Stimulated activated effector memory CD8-positive, alpha-beta T cell treated with anti-CD3 and anti-CD28 coated beads, Interleukin-12 subunit alpha, Interleukin-12 subunit beta, amount 100 ng/mL, for 72 hours (primary cell): ENCODE measurements at places on chromosomes 16 and 17.
A peak's percentile ranks its signal among the peaks of the same experiment; 100 is the strongest.

- DNase-seq = no peak
These were observed 247.0 kb upstream of the MAF start for GRCh38 chr16:79847569-79847968.

DNA sequence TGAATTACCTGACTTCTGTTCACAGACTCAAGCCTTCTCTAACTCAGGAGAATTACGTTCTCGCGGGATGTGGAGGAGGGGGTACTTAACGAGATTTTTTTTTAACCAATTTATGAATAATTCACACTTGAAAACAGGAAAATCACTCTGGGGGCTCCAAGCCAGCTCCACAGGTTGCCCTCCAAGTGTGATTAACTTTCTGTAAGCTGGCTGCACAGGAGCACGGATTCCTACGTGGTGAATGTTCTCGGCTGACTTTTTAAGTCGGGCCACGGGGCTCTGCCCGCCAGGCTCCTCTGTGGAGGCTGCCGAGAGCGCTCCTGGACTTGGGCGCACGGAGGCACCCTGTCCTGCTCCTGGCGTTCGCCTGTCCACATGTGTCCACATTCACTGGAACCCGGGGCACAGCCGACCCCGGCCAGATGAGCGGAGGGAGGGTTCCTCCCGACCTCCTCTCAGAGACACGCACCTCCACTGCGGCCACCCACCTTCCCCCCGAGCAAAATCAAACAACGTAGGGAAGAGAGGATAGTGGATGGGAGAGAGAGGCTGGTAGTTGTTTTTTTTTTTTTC lies 147.1 kb upstream of the CHMP6 start:
- no peak for DNase-seq

DNA sequence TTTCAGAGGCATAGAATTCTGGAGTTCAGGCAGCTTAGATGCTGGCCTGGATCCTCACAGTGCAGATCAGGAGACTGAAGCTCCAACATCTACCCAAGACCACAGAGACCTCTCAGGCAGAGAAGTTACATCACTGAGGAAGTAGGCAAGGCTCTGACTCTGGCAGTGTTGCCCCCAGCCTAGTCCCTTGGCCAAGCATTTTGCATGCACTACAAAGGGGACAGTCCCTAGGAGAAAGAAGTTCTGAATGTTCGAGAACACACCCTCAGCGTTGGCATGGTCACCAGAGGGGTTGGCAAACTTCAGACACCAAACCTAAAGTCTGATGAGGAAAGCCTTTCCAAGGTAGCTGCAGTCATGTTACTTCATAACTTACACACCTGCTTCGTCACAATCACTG lies 2.5 kb downstream of the RANBP10 start:
- no peak for DNase-seq

DNA sequence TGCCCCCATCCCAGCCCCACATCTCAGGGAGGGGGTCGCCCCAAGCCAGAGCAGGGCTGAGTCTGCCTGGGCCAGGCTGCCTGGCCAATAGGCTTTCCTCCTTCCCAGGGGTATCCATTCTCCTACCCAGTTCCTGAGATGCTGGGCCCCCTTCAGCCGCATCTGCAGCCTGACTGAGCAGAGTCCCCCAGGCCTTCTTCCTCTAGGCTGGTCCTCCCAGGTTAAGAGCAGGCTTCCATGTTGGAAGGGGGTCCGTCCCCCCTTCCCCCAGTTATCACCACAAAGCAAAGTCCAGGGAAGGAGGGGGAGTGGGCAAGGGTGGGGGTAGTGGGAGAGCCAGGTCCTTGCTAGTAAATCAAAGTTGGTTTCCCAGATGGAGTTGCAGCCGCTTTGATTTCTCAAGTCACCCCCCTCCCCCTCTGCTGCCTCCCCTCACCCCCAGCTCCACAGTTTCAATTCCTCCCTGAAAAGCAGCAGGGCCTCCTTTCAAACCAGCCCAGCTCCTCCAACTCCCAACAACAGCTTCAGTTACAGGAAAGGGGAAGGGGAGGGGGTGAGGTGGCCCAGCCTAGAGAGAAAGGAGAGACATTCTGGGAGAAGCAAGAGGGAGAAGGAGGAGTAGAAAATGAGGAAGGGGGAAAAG lies 9.5 kb upstream of the FZD2 start:
- DNase-seq = no peak

DNA sequence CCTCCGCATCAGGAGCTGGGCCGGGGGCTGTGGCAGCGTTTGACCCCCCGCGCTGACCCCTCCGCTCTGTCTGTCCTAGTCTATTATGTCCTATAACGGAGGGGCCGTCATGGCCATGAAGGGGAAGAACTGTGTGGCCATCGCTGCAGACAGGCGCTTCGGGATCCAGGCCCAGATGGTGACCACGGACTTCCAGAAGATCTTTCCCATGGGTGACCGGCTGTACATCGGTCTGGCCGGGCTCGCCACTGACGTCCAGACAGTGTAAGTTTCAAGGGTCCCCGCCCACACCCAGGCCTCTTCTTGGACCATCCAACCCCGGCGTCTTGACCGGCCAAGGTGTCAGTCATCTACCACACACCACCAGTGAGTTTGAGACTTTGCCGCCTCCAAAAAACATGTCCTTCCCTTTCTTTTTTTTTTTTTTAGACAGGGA lies 548 bp downstream of the PSMB3 start:
- no peak for DNase-seq

GRCh38 chr17:55144518-55144917 lies 120.2 kb upstream of the HLF start:
- DNase-seq = no peak

DNA sequence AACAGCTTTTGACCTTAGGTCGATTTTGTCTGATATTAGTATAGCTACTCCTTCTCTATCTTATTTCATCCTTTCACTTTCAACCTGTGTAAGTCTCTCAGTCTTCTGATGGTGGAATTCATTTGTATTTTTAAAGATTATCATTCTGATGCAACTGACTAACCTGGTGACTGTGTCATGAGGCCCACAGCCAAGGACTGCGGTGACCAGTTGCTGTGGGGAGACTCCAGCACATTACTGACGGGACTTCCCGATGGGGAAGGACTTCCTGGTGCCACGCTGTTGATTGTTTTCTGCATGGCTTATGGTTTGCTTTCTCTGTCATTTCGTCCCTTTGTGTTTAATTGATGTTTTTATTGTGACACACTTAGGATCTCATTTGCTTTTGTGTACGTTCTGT lies 34.2 kb downstream of the RMI2 start:
- peak; percentile 30 for DNase-seq

GRCh38 chr16:711548-712320 lies 3.2 kb upstream of the METRN start:
- DNase-seq = peak; percentile 89

DNA sequence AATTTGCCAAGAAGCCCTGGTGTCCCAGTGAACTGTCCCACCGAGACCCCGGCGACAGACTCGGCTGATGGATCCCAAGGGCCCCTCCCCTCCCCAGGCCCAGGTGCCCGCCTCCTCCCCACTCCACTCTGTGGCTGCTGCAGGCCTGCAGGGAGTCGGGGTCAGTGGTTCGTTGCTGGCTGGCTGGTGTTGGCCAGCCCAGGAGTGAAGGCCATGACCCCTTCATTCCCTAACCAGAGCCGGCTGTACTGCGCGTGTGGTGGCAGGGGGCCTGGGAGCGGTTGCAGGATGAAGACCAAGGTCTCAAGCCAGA lies 9.2 kb upstream of the TBX2 start:
- no peak for DNase-seq

- DNase-seq = no peak
These were observed 6.9 kb upstream of the CHMP6 start for GRCh38 chr17:80984749-80985148.

DNA sequence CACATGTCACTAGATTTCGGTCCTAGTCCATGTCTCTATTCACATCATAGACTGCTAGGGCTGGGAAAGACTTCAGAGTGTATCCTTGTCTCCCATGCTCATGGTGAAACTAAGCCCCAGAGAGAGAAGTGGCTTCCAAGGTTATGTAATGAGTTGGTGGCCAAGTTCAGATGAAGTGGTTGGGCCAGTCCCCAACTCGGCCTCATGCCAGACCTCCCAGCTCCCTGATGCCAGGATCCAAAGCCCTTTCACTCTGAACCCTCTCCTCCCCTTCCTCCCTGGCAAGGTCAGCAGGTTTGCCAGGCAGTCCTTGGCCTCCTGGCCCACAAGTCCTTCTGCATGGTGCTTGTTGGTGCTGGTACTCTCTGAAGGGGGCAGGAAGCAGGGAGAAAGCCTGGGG lies 189.7 kb downstream of the AXIN2 start:
- no peak for DNase-seq

GRCh38 chr16:48479329-48479728 lies 94.1 kb upstream of the SIAH1 start:
- DNase-seq = no peak

DNA sequence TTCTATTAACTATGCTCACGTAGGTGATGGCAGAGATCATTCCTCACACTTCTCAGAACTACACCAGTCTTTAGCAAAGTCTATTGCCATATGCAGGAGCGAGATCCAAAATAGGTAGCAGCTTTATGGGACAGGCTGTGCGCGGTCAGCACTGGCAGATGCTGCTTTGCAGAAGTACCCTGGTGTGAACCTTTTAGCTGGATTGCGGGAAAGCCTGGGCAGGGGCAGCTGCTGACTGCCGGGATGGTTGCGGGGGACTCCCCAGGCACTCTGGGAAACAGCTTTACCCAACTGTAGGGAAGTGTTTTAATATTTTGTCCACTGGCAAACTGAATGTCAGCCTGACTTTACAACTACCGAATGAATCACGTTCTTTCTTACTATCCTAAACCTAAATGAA lies 251.3 kb downstream of the HS3ST3A1 start:
- DNase-seq = no peak

GRCh38 chr16:57727610-57728009 lies 8.0 kb upstream of the KATNB1 start:
- no peak for DNase-seq

- DNase-seq = no peak
These were observed 13.2 kb upstream of the BAIAP2 start for GRCh38 chr17:81021531-81022343.

DNA sequence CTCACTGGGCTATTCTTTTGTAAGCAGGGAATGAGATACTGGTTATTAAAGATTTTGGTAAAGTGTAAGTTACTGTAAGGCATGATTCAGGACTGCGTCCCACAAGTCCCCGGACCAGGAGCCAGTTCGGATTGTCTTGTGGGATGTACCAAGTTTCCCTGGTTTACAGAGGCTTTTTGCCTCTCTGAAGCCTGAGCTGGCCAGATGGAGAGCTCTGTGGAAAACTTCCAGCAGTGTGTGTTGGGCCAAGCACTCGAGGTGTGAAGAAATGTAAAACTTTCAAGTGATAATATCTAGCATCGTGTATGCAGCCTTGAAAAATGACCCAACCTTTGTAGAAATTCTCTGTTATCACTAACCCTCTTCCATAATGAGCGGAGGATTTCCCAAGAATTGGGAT lies 2.4 kb downstream of the EPN2 start:
- no peak for DNase-seq

DNA sequence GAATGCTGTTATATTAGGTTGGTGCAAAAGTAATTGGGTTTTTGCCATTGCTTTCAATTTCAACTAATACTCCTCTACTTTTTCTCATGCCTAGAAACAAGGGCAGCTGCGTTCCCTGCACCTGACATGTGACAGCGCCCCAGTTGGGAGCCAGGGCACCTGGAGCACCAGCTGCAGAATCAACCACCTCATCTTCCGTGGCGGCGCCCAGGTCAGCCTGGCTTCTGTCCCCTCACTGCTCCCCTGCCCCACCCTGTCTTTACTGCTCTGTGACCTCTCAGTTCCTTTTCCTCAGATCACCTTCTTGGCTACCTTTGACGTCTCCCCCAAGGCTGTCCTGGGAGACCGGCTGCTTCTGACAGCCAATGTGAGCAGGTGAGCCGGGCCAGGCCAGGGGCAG lies 16.4 kb upstream of the ITGAD start:
- no peak for DNase-seq

DNA sequence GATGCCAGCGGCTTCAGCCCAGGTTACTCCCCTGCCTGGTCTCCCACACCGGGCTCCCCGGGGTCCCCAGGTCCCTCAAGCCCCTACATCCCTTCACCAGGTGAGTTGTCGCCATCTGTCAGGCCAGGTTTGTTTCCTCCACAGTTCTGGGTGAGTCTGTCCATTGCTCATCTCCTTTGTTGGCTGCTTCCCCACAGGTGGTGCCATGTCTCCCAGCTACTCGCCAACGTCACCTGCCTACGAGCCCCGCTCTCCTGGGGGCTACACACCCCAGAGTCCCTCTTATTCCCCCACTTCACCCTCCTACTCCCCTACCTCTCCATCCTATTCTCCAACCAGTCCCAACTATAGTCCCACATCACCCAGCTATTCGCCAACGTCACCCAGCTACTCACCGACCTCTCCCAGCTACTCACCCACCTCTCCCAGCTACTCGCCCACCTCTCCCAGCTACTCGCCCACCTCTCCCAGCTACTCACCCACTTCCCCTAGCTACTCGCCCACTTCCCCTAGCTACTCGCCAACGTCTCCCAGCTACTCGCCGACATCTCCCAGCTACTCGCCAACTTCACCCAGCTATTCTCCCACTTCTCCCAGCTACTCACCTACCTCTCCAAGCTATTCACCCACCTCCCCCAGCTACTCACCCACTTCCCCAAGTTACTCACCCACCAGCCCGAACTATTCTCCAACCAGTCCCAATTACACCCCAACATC lies 28.8 kb downstream of the POLR2A start:
- DNase-seq = no peak

DNA sequence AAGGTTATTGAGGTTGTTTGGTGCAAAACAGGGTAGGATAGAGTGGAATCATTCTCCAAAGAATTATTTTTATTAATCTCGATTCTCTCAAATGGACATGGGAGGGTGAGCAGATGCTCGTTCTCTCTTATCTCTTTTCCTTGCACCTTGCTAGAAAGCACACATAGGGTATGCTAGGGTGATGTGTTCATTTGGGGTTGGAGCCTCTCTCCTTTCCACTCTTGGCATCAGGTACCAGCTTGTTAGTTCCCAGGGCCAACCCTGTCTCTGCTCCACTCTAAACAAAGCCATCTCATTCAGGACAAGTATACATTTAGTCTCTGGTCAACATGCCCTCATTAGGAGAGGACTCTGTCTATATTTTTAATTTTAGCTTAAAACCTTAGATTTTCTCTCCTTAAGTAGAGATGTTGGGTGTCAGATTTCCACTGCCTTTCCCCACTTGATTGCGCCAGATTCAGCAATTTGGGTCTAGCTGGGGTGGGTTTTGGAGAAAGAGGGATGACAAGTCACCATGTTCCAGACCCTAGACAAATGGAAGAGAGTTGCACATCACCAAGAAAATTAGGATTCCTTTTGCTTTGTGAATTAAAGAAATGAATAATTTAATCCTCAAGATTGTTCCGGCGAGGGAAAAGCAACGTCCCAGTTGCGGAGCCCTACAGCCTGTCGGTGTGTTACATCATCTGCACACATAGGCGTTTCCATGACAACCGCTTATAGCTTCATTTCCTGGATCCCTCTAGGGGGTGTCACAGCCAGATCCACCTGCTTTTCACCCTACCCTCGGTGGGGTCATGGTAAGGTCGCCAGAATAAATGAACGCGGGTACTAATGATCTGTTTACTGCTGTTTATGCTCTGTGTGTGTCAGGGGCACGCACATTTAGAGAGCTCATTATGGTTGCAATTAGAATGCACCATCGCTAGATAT lies 41.6 kb downstream of the SNX11 start:
- no peak for DNase-seq

- no peak for DNase-seq
These were observed 8.6 kb downstream of the MAPT start for GRCh38 chr17:45902892-45903346.
